ENCODE measurements at places on chromosomes 3 and 15. TPM values are rescaled to one million over a fixed set of nuclear protein-coding genes. Genes with fewer than 3 reads are reported as not detected.

- peak; percentile 32 for DNase-seq
Observed at GRCh38 chr3:195104340-195104739, 166.6 kb downstream of the XXYLT1 start.

DNA sequence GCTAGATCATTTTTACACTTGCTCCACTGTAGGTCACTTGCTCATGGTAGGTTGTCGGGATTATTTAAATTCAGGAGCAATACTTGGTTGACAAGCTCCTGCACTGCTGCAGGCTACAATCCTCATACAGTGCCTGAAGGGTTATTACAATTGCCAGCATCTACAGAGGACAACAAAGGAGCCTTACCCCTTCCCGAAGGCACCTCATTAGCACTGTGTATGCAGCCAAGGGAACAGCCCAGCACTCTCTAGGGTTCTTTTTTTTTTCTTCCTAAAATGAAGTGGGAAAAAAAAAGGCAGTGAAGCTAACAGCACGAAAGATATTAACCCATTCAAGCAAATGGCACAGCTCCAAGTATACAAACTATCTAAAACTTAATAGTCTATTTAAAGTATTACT lies 142.7 kb downstream of the ULK4 start:
- no peak for DNase-seq

DNA sequence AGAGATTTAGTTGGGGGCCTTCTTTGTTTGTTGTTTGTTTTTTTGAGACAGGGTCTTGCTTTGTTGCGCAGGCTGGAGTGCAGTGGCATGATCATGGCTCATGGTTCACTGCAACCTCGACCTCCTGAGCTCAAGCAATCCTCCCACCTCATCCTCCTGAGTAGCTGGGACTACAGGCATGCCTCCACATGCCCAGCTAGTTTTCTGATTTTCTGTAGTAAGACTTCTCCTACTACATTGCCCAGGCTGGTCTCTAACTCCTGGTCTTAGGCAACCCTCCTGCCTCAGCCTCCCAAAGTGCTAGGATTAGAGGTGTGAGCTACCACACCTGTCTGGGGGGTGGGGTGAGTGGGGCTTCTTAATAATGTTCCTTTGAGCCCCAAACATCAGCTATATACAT lies 148.3 kb upstream of the ADAMTS9 start:
- no peak for DNase-seq

GRCh38 chr3:113507501-113508067 lies 7.4 kb downstream of the SPICE1 start:
- DNase-seq: no peak

The TMEM207 gene
- polyA plus RNA-seq: not detected

DNA sequence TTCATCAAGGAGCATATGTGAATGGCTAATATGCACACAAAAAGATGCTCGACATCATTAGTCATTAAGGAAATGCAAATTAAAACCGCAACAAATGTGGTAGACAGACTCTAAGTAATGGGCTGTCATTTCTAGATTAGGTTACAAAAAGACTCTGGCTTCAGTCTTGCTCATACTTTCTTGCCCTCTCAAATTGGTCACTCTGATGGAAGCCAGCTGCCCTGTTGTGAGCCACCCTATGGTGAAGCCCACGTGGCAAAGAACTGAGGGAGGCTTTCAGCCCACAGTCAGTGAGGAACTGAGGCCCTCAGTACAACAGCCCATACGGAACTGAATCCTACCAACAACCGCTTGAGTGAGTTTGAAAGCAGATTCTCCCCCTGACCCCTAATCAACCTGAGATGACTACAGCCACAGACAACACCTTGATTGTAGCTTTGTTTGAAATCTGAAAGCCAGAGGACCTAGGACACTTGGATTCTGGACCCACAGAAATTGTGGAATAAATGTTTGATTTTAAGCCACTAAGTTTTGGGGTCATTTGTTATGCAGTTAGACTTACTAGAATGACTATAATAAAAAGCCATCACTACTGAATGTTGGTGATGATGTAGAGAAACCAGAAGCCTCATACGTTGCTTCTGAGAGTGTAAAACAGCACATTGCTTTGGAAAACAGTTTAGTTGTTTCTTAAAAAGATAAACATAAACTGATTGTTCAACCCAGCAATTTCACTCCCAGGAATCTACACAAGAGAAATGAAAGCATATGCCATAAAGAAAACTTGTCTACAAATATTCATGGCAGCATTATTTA lies 45.7 kb downstream of the EHHADH start:
- no peak for DNase-seq

The GPR62 gene
- polyA plus RNA-seq: 0.34 TPM

GRCh38 chr3:176359211-176359610 lies 838.1 kb downstream of the TBL1XR1 start:
- no peak for DNase-seq

- no peak for DNase-seq
Observed at GRCh38 chr3:143000528-143000927, 842 bp upstream of the U2SURP start.

DNA sequence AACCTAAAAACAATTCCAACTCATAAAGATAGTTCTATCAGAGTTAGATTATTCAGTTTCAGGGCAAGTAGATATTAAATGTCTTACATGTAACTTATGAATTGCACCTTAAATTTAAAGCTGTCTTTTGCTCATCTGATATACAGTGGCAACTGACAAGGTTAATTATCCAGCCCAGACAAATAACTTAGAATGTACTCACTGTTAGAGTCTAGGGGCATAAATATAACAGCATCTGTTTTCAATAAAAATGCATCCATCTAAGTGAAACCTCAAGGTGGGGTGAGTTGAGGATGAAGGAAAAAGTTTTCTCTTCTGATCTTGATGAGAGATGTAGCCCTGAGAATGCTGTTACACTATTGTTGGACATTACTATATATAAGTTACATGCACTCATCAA lies 112.6 kb downstream of the FBN1 start:
- DNase-seq: no peak

- DNase-seq: no peak
Observed at GRCh38 chr3:141878817-141879216, 2.4 kb downstream of the ATP1B3 start.

- DNase-seq: no peak
Observed at GRCh38 chr3:32459450-32459849, 43.2 kb downstream of the CMTM6 start.

The PRSS50 gene
- polyA plus RNA-seq: 0.14 TPM

GRCh38 chr15:85828126-85828525 lies 33.4 kb upstream of the KLHL25 start:
- no peak for DNase-seq

The IMPG2 gene
- polyA plus RNA-seq: 0.05 TPM

DNA sequence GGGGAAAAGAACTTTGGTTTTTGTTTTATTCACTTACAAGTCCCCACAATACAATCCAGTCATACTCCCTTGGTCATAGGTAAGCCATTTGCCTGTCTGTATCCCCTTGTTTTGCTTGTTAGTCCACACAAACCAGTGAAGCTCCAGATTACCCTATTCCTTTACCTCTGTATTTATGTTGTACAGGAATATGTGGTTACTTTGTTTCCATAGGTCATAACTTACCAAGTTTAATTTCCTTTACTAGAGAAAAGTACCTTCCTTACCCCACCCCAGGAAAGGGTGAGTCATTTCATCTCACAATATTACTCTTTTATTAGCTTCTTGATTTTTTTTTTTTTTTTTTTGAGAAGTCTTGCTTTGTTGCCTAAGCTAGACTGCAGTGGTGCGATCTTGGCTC lies 113.4 kb upstream of the LRRFIP2 start:
- DNase-seq: no peak

The UTS2B gene
- polyA plus RNA-seq: 0.16 TPM

The TEX264 gene
- polyA plus RNA-seq: 67.8 TPM

- no peak for DNase-seq
Observed at GRCh38 chr15:57780471-57780870, 74.0 kb downstream of the POLR2M start.

DNA sequence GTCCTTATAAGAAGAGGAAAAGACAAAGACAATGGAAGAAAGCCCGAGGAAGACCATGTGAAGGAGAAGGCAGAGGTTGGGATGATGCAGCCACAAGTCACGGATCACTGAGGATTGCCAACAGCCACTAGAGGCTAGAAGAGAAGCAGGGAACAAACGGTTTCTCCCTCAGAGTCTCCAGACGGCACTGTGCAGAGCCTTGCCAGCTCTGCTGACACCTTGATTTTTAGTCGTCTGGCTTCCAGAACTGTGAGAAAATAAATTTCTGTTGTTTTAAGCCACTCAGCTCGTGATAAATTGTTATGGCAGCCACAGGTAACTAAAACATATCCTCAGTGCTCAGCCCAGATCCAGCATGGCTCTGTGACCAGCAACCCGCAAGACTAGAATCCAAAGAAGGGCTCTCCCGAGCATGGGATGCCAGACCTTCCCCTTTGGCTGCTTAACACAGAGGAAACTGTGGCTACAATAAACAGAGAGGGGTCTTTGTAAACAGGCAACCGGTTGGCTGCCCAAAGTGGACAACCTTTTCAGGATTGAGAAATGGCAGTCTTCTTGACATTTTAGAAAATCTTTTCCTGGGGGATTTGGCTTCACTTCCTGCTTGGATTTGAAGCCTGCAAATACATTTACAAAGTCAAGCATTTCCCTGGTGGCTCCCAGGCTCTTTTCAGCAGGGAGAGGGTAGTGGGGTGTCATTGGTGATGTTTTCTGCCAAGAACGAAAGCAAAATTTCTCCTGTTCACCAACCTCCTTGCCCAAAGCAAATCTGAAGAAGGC lies 88.7 kb upstream of the ADPGK start:
- DNase-seq: no peak

DNA sequence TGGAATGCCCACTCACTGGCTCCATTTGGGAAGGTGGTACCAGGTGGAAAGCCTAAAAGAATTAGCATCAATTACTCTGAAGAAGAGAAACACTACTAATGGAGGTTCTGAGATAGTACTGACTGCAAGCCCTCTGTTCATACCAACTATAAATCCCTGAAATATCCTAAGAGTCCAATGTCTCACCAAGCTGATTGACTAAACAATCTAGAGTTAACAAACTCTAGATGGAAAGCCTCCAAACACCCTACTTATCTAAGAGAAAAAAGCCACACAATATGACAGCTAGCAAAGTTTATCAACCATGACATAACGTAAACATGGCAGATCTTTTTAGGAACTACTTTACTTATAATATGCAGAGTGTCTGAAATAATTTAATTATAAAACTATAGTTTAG lies 59.2 kb downstream of the GPR176 start:
- no peak for DNase-seq

The MKRN2OS gene
- polyA plus RNA-seq: 0.23 TPM

The ZBBX gene
- polyA plus RNA-seq: not detected

- no peak for DNase-seq
Observed at GRCh38 chr15:70264014-70264582, 166.4 kb upstream of the TLE3 start.

The GNAT1 gene
- polyA plus RNA-seq: not detected

GRCh38 chr3:100020876-100021644 lies 93.2 kb downstream of the FILIP1L start:
- no peak for DNase-seq

DNA sequence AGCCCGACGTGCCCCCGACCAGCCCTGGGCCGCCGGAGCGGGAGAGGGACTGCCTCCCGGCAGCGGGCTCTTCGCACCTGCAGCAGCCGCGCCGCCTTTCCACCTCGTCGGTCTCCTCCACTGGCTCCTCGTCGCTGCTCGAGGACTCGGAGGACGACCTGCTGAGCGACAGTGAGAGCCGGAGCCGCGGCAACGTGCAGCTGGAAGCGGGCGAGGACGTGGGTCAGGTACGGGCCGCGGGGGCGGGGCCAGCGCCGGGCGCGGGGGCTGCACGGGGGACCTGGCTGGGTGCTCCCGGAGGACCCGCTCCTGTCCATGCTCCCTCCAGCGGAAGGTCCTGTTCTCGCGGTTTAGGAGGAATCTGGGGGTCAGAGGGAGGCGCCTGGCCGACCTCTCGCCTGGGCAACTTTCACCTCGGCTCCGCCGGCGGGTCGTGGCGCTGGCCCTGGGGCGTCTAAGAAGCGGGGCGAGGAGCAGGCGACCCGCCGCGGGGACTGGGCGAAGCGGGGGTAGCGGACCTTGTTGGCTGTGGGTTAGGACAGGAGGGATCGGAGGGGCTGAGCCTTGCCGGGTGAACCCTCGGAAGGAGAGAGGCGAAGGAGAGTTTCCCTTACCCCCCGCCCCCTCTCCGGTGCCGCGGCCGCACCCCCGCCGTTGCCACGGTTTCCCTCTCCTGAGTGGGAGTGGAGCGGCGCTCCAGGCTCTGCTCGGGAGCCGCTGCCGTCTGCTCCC lies 682 bp downstream of the ITPKA start:
- DNase-seq: peak; percentile 65

The RARRES1 gene
- 25.5 TPM for polyA plus RNA-seq

The DUOXA2 gene
- 0.05 TPM for polyA plus RNA-seq

DNA sequence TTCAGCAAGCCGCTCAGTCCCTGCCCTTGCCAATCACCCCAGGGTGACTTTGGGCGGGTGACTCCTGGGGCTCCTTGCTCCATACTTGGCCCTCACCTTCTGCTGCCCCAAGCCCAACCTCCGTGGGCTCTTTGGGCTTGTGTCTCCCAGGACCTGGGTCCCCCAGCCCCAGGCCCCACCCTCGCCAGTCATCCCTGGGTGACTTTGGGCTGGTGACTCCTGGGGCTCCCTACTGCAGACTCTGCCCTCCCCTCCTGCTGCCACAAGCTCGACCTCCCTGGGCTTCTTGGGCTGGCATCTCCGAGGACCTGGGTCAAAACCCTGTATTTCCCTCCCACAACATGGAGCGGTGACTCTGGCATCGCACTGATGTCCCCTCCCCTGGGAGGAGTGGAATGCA lies 151.5 kb downstream of the GOLGA6L4 start:
- DNase-seq: peak; percentile 32

The SLC9C1 gene
- 0.14 TPM for polyA plus RNA-seq

GRCh38 chr3:185733980-185734724 lies 90.7 kb downstream of the IGF2BP2 start:
- no peak for DNase-seq

DNA sequence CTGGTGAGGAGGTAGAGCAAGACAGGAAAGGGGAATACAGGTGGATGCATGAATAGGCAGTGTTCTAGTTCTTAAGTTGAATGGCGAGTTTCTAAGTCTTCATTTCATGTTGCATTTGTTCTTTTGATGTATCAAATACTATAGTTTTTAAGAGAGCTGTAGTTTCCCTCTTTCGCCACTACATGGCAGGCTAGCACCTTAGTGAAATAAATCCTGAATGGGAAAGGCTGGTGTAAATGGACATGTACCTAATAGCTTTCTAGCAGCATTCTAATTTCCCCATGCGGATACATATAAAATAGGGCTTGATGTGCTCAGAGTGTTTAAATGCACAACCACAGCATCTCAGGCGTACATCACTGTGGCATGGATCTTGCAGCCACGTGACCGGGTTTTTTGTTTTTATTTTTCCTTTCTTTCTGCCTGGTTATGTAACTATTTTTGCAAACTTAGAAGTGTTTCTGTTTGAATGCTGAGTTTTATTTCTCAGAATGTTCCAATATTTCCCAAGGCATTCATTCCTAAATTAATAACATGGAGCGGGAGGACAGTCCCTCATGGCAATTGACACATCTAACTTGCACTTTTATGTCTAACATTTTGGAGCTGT lies 23.5 kb upstream of the CLN6 start:
- DNase-seq: no peak

The IFT122 gene
- polyA plus RNA-seq: 17.7 TPM

The CHRNA5 gene
- polyA plus RNA-seq: 0.68 TPM

- peak; percentile 68 for DNase-seq
Observed at GRCh38 chr3:11514191-11514821, 129.4 kb downstream of the VGLL4 start.

GRCh38 chr3:118868051-118868450 lies 166.6 kb downstream of the IGSF11 start:
- DNase-seq: no peak
